GM12892 (cell line): ENCODE measurements at places on chromosomes 7 and 10.
A peak's percentile ranks its signal among the peaks of the same experiment; 100 is the strongest.

GRCh38 chr10:30169342-30169741, 110.0 kb upstream of the JCAD start:
- no peak for DNase-seq

DNA sequence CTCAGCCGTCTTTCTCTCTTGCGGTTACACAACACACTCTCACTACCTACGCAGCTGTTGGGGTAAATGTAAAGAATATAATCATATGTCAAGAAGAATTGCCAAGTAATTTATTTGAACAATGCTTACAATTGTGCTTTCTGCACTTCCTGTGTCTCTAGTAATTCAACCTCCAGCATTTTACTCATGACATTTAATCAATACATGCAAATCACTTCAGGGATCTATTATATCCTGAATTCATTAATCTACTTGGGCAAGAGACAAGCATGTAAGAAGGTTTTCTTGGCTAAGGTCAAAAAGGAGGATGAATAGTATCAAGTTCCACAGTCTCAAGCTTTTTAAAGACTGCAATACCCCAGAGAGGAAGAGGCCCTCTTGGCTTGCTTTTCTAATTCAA, 562.9 kb upstream of the ADARB2 start:
- DNase-seq = no peak

- no peak for DNase-seq
These were observed 75.4 kb downstream of the PROSER2 start for GRCh38 chr10:11898372-11899066.

DNA sequence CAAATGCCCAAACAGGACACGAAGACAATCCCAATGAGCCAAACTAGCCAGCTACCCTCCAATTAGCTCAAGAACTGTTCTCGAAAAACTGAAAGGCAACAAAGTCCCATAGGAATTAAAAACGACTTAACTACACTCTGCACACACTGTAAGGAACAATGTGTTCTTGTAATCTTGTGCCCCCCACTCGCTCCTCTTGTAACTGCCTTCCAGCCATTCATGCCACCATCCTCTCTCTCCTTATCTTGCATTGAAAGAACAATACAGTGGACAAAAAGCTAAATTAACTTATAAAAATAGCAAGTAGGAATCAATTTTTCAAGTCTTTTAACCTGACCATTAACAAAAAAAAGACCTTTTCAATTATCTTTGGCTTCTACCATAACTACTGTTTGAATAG, 2.9 kb downstream of the CYTH3 start:
- DNase-seq = no peak

DNA sequence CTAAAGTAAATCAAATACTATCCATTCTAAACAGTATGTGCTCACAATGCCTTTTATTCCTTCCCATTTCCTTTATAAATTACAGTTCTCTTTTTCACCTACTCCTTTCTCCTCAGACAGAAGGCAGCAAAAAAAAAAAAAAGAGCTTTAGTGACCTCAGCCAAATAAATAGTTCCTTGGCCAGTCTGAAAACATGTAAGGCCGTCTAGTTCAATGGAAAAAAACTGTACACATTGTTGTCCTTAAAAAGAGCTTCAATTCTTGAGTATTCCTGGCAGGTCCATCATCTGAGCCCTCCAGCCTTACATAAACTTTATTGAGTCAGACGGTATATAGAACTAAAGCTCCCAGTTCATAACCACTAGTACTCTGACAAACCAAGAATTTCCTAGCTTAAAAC, 185.4 kb downstream of the CACNA2D1 start:
- no peak for DNase-seq

- DNase-seq = no peak
These were observed 19.7 kb downstream of the MBL2 start for GRCh38 chr10:52752801-52753445.

DNA sequence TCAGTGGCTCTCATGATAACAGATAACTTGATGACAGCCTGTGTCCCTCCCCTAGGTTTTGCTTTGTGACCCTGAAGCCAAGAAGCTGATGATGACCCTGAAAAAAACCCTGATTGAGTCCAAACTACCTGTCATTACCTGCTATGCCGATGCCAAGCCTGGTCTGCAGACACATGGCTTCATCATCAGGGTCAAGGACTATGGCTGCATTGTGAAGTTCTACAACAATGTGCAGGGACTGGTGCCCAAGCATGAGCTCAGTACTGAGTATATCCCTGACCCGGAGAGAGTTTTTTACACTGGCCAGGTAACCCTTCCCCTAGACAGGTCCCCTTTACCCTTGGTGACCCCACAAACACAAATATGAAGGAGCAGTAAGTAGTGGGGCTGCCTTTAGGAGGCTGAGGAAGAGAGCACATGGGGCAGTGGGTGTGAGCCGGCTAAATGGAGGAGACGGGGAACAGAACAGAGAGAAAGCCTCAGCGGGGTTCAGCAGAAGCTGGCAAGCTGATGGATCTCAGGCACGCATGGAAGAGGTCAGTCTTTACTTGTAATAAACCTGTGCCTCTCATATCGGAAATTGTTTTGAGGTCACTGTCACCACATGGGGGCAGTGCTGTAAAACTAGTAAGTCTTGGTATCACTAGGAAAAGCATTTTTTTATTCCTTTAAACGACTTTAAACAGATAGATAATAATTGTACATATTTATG, 20.2 kb downstream of the PDCD11 start:
- no peak for DNase-seq

DNA sequence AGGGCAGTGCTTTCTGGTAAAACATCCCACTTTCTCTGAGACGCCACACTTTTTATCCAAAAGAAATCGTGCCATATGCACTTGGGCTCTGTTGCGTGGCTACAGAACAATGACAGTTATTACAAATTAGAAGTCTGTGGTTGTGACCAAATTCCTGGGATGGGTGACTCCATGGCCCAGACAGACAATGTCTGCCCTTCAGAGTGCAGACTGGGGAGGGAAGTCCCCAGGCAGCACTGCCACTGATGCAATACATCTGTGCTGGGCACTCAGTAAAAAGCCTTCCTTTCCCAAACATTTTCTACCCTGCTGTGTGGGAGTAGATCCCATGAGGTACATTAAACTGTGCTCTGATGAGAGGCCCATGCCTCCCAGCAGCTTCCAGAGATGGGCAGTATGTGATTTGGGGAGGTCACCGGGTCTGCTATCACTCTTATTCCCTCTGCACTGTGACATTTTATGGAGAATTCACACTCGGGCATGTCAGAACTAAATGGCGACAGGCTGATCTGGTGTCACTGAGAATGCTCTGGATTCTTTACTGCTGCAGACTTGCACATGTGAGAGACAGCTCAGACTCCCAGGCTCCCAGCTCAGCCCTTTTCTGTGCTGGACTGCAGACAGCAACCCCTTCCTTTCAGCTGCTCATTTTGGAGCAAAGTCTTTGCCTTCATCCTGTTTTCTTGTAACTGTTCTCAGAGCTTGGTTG, 243.5 kb upstream of the ZNF32 start:
- DNase-seq = no peak

DNA sequence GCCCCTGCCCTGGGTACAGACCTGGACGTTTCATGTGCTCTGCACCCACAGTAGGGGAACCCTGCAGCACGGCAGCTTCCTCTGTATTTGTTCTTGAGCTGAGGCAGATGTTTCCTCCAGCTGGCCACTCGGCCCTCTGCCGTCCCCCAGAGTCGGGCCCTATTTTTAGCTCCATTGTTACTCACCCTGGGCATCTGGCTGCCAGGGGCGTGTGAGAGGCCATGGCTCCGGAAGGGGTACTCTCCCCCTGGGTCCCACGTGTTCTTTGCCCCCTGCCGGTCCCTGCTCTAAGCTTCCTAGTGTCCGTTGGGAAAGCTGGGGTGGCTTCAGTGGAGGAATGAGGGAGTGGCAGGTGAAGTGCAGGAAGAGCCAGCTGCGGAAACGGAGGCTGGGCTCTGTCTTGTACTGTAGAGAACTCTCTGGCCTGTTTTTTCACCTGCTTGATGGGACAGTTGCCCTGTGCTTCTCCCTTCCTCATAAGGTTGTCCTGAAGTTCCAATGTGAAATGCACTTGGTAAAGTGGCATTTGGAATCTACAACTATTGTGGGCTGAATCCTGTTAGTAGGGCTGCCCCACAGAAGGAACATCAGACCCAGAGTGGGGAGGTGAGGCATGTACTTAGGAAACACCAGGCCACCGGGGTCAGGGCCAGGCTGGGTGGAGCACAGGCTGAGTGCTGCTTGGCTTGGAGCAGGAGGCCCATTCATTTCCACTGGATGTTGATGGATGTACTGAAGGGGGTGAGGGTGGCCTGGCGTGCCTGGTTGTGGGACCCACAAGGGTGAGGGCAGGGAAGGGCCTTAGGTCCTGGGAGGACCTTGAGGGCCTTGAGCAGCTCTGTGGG, 30.6 kb downstream of the PALD1 start:
- no peak for DNase-seq

- no peak for DNase-seq
These were observed 182.7 kb upstream of the MKLN1 start for GRCh38 chr7:131145026-131145425.

DNA sequence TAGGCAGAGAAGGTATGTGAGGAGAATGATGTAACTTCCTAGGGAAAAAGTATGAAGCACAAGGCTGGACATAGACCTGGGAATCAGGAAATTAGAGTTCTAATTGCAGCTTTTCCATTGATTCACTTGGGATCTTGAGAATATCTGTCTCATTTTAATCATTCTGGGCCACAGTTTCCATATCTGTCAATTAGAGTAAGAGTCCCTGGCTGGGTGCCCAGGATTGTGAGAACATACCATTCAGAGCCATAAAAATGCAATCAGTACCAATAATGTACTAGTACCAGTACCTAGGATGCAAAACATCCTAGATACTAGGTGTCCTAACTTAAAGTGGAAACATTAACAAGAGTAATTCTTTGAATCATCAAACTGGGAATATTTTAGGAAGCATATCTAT, 29.6 kb downstream of the CAV1 start:
- no peak for DNase-seq

DNA sequence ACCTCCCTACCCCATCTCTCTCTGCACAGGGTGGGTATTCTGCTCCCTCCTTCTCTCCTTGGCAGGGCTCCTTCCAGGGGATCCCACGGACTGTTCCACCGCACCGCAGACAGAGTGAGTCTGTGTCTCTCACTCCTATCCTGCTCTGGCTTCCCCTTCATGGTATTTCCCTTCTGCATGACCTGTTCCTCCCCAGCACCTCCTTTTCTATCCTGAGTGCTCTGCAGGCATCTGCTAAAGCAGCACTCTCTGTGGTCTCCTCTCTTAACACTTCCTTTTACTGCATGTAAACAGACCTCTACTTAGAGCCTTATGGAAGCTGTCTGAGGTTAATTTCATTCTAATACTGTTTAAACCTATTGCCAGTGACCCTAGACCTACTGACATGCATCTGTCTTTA, 171.5 kb downstream of the CCSER2 start:
- DNase-seq = no peak

DNA sequence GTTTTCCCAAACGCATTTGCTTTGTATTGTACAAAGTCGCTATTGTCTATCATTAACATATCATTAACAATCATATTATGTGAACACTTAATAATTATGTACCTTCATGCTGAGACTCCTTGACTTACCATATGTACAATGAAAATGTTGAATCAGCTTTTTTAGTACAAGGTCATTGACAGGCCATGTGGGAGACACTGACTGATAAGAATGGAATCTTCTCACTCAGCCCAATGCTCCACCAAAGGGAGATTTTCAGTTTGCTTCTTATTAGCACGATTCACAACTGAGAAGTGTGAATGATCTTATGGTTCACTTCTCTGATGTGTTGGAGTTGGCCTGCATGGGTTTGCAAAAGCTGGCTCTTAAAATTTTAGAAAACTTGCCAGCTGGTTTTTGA, 253.5 kb upstream of the TEX47 start:
- no peak for DNase-seq

- DNase-seq = no peak
These were observed 152.9 kb downstream of the CCDC3 start for GRCh38 chr10:12848439-12849173.

GRCh38 chr10:43385412-43386004, 14.1 kb downstream of the FXYD4 start:
- DNase-seq = no peak

- DNase-seq = peak; percentile 25
These were observed at the start of gene MDFIC for GRCh38 chr7:114922026-114922651. TSS of gene MDFIC (plus strand) at chr7:114922094. CDS start at chr7:114923034, 940 bp downstream.

DNA sequence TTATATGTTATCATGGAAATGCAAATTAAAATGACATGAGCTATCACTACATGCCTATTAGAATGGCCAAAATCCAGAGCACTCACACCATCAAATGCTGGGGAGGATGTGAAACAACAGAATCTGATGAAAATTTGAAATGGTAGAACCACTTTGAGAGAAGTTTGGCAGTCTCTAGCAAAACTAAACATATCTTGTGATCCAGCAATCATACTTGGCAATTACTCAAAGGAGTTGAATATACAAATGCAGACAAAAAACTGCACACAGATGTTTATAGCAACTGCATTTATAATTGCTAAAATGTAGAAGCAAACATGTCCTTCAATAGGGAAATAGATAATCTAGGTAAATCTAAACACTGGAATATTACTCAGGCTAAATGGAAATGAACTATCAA, 1164.9 kb downstream of the DNAJB9 start:
- no peak for DNase-seq

- DNase-seq = no peak
These were observed 253.4 kb downstream of the TRIL start for GRCh38 chr7:28704706-28705105.

DNA sequence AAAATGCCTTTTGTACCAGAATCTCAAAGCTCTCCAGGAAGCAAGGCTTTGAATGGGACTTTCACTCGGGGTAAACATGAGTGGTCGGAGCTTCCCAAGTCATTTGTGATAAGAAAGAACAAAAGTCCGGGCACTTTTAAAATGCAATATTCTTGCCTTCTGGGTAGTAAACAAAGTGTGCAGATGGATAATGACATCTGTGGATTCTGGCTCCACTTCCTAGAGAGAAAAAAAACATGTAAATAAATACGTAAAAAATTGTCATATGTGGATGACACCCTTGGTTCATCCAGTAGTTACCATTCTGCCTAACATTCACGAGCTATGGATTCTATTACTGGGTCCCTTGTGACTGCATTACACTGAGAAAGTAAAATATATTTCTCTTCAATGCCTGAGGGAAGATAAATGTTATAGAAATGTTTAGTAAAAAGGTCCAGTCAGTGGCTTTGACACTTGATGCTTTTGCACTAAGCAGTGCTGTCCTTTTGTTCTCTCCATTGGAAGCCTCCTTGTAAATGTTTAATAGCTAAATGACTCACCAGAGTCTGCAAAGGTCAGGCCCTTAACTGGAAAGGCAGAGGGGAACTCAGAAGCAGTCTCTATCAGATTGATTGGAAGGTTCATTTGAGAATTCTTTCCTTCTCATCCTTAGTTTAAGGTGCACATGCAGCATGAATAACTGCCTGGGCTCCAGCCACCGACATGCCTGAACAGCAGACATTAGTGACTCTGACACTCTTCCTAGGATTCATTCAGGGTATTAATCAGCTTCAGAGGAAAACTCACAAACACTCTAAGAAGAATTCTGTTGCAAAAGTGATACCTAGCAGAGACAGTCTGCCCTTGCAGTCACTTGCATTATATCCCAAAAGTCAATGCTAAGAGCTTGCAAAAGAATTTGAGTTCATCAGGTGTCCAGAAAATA, 11.7 kb upstream of the EDRF1 start:
- DNase-seq = no peak

GRCh38 chr7:70457883-70458680, 673.9 kb upstream of the GALNT17 start:
- DNase-seq = no peak

DNA sequence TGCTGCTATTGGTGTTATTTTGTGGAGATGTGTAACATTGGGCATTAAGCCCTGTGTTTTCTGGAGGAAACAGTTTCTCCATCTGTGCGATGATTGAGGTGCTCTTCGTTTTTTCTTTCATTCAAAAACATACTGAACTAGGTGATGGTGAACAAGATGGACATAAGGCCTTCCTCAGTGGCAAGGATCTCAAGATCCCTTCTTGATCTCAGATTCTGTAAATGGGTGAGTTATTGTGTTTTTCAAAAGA, 759 bp upstream of the ELAPOR2 start:
- no peak for DNase-seq
